ENCODE measurements at places on chromosomes 3 and 15. TPM values are rescaled to one million over a fixed set of nuclear protein-coding genes. Genes with fewer than 3 reads are reported as not detected.

GRCh38 chr15:50235794-50236193, 29.7 kb downstream of the HDC start:
- no peak for DNase-seq

TMOD3 gene
- 74.7 TPM for total RNA-seq

DNA sequence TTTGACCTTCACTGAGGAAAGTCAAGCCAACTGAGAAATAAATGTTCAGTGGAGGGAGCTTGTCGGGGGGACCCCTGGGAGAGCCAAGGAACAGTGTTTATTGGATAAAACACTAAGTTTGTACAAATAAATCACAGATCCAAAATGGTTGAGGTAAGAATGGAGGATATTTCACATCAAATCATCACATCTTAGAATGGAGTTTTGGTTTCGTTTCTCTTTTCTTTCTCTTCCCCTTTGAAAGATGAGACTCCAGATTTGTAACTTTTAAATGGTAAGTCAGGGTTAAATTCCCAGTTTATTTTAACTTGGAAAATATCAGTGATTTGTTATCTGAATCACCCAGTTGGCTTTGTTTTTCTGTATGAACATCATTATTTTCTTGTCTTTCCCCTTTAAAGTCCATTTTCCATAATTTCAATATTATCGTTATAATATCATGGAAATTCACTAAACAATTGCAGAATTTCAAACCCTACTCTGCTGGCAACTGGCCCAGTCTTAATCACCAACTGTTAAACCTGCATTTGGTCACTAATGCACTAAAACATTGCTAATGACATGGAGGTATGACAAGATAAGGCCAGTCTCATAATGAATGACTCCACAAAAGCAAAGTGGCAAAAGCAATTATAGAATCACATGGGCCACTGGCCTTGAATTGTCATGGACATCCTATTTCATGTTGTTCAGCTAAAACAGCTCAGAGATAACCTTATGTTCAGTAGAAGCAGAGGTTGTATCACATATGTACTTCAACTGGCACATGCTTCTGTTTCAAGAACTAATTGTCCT, 295.1 kb downstream of the SHOX2 start:
- no peak for DNase-seq

DNA sequence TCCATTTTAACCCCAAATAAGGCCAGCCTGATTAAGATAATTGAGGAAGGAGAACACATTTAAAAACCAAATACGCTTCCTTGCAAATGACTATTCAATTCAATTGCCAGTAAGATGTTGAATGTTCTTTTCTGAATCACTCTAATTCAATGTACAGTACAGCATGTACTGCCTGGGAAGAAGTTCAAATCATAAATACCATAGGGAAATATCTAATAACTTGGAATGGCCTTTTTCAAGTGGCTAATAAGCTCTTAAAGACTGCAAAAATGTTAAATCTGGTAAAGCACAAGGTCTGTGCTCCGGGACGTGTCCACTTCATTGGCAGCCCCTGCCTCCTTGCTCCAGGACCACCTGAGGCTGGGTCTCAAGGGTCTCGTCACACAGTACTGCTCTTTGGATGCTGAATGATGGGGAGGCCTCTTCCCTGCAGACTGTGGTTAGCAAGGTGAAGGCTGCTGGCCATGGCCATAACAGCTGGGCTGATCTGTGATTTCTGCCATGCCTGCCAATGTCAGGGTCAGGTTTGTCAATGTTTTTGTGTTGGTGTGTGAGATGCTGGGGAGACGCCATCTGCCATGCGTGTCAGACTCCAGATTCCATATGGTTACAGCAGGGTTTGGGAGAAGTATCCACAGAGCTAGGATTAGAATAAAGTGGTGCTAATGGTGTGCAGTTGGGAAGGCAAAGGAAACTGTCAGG, 300.5 kb downstream of the ADAMTS17 start:
- DNase-seq = no peak

ARHGAP11A gene
- total RNA-seq = 2.5 TPM

DNA sequence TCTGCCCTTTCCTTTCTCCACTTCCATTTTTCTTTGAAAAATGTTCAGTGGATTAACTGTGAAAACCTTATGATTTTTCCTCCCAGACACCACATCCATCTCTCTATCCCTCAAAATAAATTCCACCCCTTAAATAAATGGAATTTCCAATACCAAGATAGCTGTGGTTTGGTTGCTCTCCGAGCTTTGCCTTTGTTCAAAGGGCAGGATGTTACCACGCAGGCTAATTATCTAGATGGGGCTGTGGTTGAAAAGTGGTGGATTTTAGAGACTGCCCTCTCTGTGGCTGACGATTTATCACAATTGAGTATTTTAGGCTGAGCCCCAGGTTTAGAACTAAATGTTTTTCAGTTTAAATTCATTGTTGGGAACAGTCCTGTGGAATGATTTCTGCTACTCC, 36.9 kb upstream of the CMSS1 start:
- no peak for DNase-seq

DNA sequence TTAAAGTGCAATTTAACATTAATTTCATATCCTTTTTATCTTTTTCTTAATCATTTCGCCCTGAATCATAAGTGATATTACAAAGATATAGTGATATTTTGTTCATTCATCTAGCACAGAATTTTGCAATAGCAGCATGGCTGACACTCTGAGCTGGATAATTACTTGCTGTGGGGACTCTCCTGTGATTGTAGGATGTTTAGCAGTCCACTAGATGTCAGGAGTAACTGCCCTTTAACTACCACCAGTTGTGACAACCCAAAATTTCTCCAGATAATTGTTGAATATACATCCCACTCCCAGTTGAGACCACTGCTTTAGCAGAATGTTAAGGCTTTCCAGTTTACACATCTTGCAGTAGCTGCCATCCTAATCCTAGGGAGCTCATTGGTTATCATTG, 196.8 kb upstream of the MBNL1 start:
- DNase-seq = no peak

- DNase-seq = no peak
Observed at GRCh38 chr15:67009576-67010569, 55.5 kb upstream of the SMAD3 start.

DNA sequence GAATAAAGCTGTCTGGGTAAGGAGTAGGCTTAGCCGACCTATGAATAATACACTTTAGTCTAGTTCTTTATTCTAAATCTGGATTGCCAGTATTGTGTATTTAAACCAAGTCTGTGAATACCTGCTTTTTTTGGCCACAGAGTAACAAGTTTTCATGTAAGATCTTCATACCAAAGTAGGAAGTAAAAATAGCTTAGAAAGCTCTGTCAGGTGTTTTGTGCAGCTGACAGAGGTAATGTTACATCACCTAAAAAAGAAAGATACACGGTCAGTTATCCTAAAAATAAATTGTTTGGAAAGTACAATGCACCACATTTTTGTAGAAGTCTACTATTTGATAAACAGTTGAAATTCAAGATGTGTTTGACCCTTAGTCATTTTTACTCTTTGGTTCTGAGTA, 16.5 kb downstream of the CALML4 start:
- no peak for DNase-seq

- DNase-seq = no peak
Observed at GRCh38 chr3:54631516-54632325, 296.1 kb downstream of the LRTM1 start.

- no peak for DNase-seq
Observed at GRCh38 chr15:63575312-63575711, 21.9 kb upstream of the FBXL22 start.

- no peak for DNase-seq
Observed at GRCh38 chr3:32493437-32494414, 8.9 kb downstream of the CMTM6 start.

SPTSSB gene
- total RNA-seq = 0.40 TPM

- DNase-seq = no peak
Observed at GRCh38 chr3:78781351-78781750, 986.4 kb downstream of the ROBO1 start.

AMIGO3 gene
- not detected for total RNA-seq

- peak; percentile 65 for DNase-seq
Observed at GRCh38 chr3:16883057-16883722, 1.6 kb upstream of the PLCL2 start.

FBN1 gene
- 135 TPM for total RNA-seq
